ENCODE measurements at places on chromosomes 2 and 18.
A peak's percentile ranks its signal among the peaks of the same experiment; 100 is the strongest.

DNA sequence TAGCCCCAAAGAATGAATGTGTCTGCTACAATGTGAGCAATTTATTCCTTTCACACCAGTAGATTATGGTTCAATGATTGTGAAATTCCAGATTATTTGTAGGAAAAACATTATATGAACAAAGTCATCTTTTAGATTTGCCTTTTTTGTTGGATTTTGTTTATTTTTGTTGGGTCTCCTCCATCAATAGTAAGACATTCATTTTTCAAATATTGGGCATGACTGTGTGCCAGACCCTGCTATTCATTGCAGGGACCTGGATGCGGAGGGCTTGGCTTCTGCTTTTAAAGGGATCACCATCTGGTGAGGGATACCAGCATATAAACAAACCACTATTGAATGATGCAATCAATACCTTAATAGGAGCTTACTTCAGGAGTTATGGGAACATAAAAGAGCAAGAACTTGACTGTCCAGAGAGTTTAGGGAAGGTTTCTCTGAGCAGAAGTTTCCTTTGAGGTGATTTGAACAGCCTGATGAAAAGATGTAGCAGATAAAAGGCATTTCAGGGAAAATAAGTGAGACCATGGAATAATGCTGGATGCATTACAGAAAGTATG is 486.7 kb downstream of the EPHA4 start:
- no peak for DNase-seq

DNA sequence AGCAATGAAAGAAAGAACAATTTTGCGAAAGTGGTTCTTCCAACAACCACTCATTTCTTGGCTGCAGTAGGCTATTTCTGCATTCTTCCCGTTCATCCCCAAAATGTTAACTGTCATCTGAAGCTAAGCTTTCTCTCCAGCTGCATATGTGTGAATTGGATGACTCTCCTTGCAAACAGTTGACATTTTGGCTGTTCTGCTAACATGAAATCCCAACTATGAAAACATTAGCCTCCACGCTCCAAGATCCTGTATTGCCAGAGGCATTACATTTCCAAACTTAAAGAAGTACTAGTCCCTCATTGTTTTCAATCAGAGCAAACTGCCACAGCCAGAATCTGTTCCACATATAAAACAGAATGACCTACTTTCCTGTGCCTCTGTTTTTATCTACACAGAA is 88.5 kb downstream of the TGIF1 start:
- peak; percentile 91 for DNase-seq

DNA sequence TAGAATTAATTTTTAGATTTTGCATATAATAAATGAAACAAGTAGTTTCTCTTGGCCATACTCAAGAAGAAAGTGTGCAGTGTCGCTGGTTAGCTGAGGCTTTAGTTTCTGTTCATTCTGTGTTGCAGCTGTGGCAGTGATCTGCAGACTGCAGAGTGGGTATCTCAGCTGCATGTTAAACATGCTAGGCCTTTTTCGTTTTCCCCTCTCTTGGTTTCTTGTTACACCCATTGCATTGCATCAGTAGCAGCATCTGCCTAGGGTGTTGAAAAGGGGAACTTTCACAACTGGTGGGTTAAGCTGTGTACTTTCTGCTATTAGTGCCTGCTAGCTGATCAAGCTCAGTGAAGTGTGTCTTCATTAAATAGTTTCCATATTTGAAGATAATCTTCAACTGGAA is 51.3 kb downstream of the ACSL3 start:
- peak; percentile 51 for DNase-seq

DNA sequence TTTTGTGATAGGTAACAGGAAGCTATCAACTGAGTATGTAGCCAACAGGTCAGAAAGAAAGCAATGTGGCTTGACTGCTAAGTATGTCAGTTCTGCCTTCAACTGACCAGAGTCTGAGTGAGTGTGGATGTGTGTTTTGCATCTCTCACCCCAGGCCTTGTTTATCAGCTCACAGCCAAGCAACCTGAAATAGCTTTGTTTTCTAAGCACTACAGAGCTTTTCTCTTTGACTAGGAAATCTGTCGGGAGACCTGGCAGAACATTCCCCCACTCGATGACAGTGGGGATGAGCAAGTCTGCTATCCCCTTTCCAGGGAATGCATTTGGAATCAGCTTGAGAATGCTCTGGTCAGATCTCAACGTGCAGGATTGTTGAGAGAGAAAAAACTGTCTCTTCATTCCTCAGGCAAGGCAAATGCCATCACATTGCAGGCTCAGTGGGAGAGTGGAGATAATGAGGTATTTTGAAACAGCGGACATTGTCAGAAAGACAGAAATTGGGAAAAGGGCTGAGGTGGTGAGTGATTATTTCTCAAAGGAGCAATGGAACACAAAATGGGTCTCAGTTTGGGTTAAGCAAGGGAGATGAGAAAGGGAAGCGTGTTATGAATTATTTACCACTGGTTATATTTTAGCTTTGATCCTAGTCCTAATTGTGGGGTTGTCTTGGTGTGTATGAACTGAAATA is 233.8 kb upstream of the PIK3C3 start:
- DNase-seq = no peak

- DNase-seq = no peak
Observed at GRCh38 chr18:61085761-61086160, 247.5 kb upstream of the CDH20 start.

- DNase-seq = no peak
Observed at GRCh38 chr2:142415461-142415860, 284.6 kb upstream of the LRP1B start.

DNA sequence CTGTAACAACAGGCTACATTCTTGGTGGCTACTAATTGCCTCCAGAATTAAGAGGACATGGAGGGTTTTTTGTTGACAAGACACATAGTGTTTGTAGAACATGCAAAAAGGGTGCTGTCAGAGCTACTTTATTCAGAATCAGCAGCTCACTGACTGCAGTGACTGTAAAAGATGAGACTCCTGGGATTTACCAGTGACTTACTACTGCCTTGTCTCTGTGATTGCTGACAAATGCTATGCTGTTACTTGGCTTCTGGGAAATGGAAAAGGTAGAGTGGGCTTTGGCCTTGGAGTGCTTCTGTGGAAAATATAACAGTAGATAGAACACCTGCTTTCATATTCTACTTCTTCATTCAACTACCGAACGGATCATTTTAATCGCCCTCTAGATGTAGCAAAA is 47.8 kb downstream of the GREB1L start:
- no peak for DNase-seq

DNA sequence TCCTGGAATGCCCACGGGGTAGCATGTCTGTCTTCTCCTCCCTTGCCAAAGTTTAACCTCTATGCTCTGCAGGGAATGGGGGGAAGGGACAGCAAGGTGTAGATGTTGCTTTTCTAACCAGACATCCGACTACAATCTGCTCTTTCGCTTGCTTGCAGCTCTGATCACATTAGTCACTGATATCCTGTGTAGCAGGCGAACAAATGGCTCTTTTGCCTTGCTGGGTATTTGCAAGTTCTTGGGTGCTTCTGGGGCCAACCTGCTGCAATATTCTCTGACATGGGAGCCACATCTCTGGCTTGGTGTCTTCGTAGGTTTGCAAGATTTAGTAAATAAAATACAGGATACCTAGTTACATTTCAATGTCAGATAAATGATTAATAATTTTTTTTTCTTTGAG is 190.0 kb downstream of the ASB1 start:
- DNase-seq = no peak

Data from spinal cord (tissue), 10 donors.